Occipital lobe (tissue), 3 donors: ENCODE measurements at places on chromosomes 2 and 18.

GRCh38 chr2:74689671-74690070, 35.6 kb downstream of the SEMA4F start:
- no peak for DNase-seq

DNA sequence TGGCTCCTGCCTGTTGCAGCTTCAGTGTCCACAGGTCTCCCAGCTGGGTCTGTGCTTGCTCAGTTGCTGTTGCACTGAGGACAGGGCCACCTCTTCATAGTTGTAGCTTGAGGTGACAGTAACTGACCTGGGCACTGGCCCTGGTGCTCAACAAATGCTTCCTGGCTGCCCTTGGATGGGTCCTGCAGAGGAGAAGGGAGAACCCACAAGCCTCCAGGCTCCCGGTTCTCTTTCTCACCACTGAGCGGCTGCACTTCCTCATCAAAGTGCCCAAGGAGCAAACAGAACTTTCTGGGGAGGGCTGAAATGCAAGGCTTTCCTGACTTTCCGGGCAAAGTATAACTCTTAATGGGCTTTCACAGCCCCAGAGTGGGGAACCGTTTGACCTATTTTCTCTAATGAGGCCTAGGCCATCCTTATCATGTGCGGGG, 38.7 kb downstream of the LCT start:
- DNase-seq, result no peak

- no peak for DNase-seq
Observed at GRCh38 chr2:136108463-136108862, 9.5 kb downstream of the CXCR4 start.

- no peak for DNase-seq
Observed at GRCh38 chr2:131026919-131027318, 66.3 kb downstream of the FAM168B start.

GRCh38 chr18:28999726-29000125, 822.8 kb upstream of the CDH2 start:
- no peak for DNase-seq

GRCh38 chr2:66872081-66872985, 437.4 kb downstream of the MEIS1 start:
- DNase-seq, result no peak

DNA sequence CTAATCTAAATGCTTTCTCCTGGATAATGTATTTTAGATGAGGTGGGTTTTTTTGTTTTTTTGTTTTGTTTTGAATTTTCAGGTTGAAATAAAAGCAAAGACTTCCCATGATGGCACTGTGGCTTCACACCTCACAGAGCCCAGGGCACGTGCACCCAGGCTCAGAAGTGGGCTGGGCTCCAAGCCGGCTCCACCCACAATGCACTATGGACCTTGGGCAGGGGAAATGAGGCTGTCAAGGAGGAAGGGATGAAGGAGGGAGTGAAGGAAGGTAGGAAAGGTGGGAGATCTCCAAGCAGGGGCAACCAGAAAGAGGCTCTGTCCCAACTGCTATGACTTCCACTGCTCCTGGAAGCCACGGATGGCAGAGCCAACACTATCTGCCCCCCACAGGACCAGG, 60.4 kb downstream of the BIN1 start:
- DNase-seq, result no peak

- peak; percentile 74 for DNase-seq
Observed at GRCh38 chr2:128347701-128348539, 29.3 kb upstream of the HS6ST1 start.

- DNase-seq, result no peak
Observed at GRCh38 chr2:187917535-187917934, 363.3 kb upstream of the TFPI start.

- no peak for DNase-seq
Observed at GRCh38 chr2:33788044-33788443, 188.9 kb upstream of the FAM98A start.

GRCh38 chr18:46719388-46719787, 37.5 kb downstream of the ST8SIA5 start:
- no peak for DNase-seq

DNA sequence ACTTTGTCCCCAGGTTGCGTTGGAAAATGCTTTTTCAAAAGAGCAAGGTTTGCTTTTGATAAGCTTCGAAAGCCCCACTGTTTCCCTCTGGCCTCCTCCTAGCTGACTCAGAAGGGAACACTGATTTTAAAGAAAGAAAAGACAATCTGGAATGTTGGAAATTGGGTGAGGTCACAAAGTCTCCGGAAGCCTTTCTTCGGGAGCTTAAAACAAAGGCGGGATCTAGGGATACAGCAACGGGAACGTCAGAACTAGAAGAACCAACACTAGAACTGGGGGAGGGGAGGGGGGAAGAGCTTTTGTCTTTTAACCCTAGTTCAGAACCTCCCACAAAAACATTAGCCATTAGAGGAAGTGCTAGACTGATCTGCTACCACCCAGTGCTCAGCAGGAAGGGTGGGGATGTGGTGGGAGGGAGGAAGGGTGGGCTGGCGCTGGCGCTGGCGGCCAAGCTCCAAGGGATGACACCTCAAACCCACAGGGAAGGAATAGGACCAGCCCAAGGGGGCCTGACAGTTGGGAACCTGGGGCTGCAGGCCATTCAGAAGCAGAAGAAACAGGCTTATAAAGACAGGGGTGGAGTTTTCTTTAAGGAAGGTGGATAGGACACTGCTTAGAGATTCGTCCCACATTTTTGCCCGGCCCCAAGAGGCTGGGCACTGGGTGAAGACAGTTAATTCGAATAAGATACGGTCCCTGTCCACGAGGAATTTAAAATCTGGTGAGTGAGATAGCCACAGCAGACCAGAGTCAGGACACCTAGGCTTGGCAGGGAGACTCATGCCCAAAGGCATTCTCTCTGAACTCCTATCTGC, 1.7 kb downstream of the TMSB10 start:
- DNase-seq, result no peak

DNA sequence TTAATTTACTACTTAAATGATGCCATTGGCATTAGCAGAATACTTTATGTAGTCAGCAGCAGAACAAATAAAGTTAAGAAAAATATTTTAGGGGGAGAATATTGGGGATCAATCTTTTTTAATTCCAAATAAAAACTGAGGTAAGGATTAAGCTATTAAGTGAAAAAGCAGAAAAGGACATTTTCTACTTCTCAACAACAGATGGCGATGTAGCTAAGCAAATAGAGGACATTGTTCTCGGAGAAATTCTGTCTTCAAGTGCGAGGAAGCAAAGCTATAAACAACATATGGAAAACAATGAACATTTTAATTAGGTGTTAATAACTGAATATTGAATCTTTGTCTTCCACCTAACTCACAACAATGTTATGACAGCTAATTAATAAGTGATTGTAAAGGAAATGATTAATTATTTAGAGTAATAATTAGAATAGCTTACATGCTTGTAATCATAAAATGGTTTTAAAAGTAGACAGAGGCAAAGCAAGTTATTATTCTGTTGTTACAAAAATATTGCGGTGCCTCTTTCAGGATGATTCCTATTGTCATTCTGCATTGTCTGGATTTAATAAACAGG, 32.9 kb upstream of the CCDC93 start:
- no peak for DNase-seq

DNA sequence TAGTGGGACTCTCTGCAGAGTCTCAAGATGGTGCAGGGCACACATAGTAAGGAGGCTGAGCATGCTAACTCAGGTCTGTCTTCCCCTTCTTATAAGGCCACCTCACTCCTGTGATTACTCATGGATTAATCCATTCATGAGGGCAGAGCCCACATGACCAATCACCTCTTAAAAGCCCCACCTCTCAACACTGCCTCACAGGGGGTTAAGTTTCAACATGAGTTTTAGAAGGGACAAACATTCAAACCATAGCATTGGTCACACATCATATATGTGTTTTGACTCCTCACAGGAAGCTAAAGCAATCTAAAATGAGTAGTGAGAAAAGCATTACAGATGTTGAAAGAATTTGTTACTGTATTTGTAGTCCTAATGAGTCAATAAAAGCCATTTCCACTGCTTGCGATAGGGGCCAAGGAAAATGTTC, 57.5 kb downstream of the DTNA start:
- no peak for DNase-seq

- no peak for DNase-seq
Observed at GRCh38 chr2:54429811-54430551, 26.1 kb upstream of the SPTBN1 start.

DNA sequence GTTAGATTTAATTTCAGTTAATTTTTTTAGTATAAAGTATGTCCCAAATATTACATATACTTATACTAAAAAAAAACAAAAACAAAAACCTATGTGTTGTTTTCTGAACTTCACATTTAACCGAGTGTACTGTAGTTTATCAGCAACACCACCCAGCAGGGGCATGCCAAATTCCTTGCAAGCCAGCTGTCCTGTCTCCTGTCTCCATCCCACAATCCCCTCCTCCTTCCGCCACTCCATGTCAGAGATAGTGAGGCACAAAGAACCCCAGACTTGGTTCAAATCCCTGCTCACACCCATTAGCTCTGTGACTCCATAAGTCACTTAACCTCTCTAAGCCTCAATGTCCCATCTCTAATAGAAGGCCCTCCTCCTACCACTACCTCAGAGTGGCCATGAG, 9.4 kb downstream of the CHST10 start:
- no peak for DNase-seq

DNA sequence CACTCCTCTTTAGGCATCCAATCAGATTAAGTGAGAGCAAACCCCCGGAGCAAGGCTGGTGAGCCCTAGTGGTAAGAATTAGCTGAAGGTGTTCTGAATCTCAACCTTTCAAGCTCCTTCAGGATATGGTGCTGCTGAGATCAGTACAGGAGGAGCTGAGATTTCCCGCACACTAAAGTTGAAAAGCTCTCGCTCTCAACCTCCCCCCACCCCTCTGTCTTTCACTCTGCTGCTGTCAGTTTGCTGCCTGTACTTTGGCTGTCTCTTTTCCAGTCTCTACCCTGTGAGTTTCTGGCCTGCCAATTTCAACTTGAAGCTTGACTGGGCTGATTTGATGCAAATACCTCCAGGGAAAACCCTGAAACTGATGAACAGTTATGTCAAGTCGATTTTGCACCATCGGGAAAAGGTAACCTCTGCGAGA, 15.7 kb downstream of the ZEB2 start:
- DNase-seq, result no peak
